ENCODE measurements at places on chromosomes 6 and 20.

GRCh38 chr6:169984181-169985120 is 233.0 kb downstream of the ERMARD start:
- no peak for DNase-seq

- DNase-seq, result no peak
Measured at GRCh38 chr6:129444683-129445082, 265.3 kb downstream of the ARHGAP18 start.

- DNase-seq, result no peak
Measured at GRCh38 chr20:15653396-15654207, 919.6 kb downstream of the KIF16B start.

DNA sequence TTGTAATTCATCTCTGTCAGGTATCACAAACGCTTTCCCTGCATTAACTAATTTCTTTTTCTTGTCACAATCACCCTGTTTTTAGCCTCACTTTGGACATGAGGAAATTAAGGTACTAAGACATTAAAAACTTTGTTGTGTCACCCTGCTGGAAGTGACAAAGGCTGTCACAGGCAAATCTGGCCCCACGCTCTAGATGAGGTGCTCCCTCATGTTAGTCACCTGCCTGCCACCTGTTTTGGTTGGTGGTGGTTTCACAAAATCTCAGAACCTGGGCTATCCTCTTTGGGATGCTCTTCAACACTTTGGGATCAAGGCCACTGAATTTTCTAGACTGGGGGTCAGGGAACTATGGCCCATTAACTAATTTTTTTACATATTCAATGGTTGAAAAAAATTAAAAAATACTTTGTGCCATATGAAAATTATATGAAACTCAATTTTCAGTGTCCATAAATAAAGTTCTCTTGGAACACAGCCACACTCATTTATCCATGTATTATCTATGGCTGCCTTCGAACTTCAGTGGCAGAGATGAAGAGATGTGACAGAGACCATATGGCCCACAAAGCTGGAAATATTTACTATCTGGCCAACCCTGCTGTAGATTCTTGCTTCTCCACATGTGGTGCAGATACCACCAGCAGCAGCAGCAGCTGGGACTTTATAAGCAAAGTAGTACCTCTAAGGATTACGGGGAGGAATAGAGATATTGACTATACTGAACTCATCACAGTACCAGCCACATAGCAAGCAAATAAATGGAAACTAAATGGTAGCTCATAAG is 16.1 kb upstream of the TNFAIP3 start:
- DNase-seq, result no peak

DNA sequence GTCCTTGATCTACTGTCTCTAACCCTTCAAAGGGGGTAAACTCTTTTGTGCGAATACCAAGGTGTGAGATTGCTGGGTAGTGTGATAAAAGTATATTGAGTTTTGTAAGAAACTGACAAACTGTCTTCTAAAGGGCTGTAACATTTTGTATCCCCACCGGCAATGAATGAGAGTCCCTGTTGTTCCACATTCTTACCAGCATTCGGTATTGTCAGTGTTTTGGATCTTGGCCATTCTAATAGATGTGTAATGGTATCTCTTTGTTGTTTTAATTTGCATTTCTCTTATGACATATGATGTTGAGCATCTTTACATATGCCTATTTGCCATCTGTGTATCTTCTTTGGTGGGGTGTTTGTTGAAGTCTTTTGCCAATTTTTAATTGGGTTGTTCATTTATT is 1090.7 kb downstream of the KIF16B start:
- peak; percentile 7 for DNase-seq

DNA sequence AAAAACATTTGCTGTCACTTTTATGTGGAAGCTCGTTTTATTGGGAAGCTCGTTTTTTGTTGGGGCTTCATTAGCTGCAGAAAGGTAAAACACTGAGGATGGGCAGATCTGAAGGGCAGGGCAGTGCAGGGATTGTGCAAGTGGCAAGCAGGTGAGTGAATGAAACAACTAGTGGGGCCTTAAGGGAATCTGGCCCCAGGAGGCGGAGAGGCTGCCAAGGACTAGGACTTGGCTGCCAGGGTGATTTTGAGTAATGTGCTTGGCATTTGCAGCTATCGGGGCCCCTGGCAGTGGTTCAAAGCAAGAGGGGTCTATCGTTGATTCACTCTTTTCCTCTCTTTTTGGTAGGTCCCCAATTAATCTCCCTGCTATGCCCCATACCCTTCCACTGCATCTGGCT is 11.5 kb downstream of the IL22RA2 start:
- DNase-seq, result no peak

DNA sequence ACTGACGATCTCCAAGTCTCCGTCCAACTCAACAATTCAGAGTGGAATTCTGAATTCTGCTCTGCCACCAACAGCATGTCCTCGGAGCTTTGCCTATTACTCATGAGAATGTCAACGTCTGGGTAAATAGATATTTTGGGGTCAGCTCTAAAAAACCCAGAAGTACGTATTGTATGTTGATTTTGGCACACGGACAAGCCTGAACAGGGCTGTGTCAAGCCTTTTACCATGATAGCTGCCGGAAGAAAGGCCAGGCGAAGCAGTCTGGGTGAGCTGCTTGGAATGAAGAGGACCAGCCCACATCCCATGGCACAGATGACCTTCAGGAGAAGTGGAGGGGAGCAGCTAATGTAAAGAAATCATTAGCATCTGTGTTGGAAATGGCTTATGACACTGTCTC is 88.0 kb upstream of the JAG1 start:
- peak; percentile 98 for DNase-seq

GRCh38 chr6:77707603-77708002 is 54.8 kb downstream of the MEI4 start:
- no peak for DNase-seq

GRCh38 chr6:146819596-146820320 is 221.0 kb downstream of the ADGB start:
- no peak for DNase-seq

DNA sequence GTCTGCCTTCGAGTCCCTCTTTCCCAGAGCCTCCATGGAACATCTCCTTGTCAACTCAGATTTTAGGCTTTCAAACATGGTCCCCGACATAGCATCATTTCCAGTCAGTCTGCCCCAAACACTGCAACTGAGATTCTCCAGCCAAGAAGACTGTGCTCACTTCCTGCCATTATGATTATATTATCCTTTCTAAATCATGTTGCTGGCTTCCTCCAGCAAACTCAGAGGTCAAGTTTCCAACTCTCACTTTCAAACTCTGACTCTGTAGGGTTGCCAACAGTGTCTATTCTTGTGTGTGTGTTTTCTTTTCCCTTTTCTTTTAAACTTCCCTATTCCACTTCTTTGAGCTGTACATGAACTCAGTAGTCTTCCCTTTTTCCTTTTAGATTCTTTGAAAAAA is 61.2 kb upstream of the TRAF3IP2 start:
- DNase-seq, result no peak

DNA sequence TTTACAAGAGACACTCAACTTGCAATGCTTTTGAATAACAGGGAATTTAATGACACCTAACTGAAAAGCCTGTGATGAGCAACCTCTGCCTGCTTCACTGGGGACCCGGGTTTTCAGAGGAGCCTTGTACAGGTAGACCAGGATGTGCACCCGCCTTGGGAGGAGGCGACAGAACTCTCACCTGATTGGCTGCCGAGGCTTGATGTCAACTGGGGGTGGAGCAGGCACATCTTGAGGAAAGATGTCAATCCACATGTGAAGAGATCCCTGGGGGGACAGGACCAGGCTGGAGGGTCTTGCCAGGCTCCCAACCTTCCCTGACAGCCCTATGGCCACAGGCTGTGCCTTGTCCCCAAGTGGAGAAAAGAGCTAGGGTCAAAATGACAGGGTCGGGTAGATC is 19.8 kb downstream of the ERGIC3 start:
- no peak for DNase-seq

- DNase-seq, result no peak
Measured at GRCh38 chr6:167136376-167136775, 13.5 kb downstream of the CCR6 start.

DNA sequence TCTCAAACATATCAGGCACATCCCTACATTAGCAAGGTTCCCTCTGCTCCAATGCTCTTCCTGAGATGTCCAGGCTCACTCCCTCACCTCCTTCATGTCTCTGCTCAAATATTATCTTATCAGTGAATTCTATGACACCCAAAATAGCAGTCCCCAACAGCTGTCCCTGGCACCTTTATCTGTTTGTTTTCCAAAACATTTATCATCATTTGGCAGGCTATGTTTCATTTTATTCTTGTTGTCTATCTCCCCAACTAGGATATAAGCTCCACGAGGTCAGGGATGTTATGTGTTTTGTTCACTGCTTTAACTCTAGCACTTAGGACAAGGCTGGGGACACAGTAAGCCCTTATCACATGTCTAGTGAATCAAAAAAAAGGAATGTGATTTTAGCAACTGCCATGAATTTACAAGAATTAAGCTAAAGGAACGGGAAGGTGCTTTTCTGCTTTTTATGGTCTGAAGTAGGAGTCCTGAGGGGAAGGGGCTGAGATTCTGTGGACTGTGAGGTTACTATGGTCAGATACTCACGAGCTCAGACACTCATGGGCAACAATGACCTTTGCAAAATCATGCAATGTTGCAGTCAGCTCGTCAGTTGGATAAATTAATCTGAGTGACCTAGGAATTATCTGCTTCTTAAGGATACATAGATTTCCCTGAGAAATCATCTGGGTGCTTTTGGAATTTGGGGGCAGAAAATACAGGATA is 1.9 kb upstream of the IL22RA2 start:
- no peak for DNase-seq

DNA sequence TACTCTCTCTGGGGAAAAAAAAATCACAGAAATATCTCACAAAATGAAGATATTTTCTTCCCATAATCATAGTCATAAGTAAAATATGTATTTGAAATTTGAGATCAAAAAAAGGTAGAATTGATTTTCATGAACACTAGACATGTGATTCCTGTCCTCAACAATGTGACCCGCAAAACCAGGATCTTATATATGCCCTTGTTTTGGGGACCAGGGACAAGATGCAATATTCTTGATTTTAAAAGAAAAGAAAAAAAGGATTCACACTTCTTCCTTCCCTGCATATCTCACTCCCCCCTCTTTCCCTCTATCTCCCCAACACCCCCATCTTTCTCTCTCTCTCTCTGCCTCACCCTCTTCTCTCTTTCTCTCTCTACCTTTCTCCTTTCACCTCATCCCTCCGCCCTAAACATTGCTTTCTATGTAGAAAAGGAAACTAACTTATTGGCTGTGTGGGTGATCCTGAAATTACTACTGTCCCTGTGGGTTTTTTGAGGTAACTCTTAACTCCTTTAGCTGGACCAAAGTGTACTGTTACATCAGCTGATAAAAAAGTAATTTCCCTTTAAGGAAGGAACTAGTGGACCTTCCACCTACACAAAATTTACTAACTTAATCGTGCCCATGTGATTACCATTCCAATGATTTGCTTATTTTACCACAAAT is 85.6 kb downstream of the AIG1 start:
- DNase-seq, result no peak

GRCh38 chr6:106525107-106525881 is 104.0 kb downstream of the RTN4IP1 start:
- DNase-seq, result no peak

GRCh38 chr20:44754554-44754953 is 8.9 kb downstream of the KCNK15 start:
- no peak for DNase-seq

GRCh38 chr6:143034689-143035334 is 25.9 kb upstream of the AIG1 start:
- no peak for DNase-seq

GRCh38 chr20:17827759-17828559 is 128.2 kb downstream of the BANF2 start:
- no peak for DNase-seq

DNA sequence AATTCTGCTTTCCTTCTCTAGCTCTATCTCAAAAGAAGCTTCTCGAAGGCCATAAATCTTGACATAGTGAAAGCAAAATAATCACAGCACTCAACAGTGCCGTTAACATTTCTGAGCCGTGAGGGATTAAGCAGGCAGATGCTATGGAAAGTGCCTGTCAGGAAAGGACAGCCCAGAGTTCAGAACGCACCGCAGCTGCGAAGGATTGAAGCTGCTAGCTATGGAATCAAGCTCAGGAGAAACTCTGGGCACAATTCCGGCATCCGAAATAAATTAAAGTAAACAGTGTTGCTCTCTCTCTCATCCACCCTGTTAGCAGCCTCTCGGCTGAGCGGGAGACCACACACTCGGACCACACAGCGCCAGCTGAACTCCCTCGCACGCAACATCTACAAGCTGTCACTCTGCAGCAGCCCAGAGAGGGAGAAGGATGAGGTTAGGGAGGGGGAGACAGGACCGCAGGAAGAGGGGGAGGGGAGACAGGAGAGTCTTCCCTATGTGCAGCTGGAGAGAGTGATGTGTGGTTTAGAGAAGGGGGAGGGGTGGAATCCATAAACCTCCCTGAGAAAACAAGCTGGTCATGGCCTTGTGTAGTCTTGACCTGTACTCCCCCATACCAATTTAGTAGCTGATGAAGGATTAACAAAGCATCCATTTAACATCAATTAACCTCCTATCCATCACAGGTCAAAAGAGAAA is 9.0 kb downstream of the EXOC2 start:
- peak; percentile 96 for DNase-seq

DNA sequence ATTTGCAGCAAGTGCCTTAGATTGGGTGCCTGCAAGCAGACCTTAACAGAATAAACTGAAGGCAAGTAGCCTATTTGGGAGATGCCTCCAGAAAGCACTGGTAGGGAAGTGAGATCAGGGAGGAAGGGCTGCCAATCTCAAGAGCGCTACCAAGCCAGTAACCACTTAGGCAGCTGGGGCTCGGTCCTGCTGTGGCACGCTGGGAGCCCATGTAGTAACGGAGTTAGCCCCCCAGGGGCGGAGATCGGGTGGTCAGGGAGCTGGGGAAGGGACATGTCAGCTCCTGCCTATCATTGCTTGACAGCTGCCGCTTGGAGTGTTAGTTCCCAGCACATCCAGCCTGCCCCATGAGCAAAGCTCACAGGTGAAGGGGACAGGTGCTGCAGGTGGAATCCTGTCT is 127.0 kb downstream of the CEBPB start:
- no peak for DNase-seq

- no peak for DNase-seq
Measured at GRCh38 chr6:56531839-56532595, 110.7 kb downstream of the DST start.

DNA sequence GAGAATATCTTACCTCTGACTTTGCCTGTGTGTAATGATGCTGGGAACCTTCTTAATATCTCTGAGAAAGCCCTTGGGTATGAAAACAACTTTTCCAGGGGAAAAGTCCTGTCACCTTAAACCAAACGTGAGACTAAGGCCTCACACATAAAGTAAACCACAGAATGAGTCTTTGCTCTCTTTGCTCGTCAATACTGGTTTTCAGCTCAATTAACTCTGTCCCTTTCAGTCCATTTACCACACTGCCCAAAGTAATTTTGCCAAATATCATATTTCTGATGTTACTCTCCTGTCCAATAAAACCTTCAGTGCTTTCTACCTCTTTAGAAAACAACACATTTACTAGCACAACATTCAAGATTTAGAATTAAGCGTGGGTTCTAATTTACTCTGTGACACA is 100.5 kb upstream of the HMGCLL1 start:
- DNase-seq, result no peak

- no peak for DNase-seq
Measured at GRCh38 chr6:76615395-76615794, 542.9 kb upstream of the IMPG1 start.

- DNase-seq, result no peak
Measured at GRCh38 chr6:160298121-160298520, 39.5 kb upstream of the SLC22A2 start.

GRCh38 chr20:40948465-40949267 is 80.0 kb upstream of the TOP1 start:
- DNase-seq, result peak; percentile 54
